Stimulated activated CD8-positive, alpha-beta memory T cell treated with anti-CD3 and anti-CD28 coated beads, Interleukin-7, amount 100 ng/mL, for 1 hour (primary cell): ENCODE measurements at places on chromosomes 2 and 18.

DNA sequence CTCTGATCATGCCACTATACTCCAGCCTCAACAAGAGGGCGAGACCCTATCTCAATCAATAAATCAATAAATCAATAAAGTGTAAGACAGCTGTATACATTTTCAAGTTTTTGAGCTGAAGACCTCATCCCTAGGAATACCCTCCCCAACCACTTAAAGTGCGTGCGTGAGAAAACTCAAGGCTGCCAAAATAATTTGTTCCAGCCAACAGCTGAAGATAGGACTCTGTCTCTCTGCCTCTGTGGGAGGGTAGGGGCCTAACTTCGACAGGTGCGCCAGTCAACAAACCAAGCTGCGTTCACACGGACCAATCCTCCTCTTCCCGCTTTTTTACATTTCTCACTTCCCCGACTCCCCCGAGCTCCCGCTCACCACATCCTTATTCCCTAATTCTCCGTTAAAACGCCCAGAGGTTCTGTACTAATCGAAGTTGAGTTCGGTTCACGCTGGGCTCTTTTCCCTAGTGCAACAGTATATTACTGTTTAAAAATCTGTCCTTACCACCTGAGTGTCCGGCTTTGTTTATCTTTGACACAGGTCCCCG is 618 bp downstream of the POLR2D start:
- DNase-seq = no peak

DNA sequence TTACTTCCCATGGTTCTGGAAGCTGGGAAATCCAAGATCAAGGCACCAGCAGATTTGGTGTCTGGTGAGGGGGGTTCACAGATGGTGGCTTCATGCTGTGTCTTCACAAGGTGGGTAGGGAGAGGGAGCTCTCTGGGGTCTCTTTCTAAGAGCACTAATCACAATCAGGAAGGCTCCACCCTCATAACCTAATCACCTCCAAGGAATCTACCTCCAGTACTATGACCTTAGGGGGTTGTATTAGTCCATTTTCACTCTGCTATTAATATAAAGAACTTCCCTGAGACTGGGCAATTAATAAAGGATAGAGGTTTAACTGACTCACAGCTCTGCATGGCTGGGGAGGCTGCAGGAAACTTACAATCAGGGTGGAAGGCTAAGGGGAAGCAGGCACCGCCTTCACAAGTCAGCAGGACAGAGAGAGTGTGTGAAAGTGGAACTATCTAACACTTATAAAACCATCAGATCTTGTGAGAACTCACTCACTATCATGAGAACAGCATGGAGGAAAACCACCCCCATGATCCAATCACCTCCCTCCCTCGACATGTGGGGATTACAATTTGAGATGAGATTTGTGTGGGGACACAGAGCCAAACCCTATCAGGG is 17.6 kb downstream of the TBC1D8 start:
- no peak for DNase-seq

GRCh38 chr2:10028988-10029874 is 14.1 kb upstream of the KLF11 start:
- no peak for DNase-seq

DNA sequence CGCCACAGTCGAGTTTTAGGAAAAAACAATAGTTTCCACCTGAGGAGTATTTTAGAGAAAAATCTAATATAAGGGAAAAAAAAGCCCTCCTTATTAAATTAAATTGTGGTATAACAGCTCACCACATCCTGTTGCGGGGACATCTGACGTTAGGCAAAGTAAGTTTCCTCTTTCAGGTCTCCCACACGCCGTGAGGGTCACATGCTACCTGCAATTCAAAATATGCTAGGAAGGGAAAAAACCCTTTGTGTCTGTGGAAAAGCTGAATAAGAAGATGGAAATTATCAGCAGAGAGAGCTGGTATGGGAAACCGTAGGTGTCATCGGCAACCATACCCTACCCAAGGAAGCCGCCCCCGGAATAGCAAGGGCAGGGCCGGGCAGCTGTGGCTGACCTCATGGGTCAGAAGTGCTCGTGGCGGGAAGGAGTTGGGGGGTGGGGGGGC is 128.0 kb downstream of the NFATC1 start:
- peak; percentile 50 for DNase-seq

GRCh38 chr2:121043827-121044222 is 241.2 kb downstream of the TFCP2L1 start:
- no peak for DNase-seq

- no peak for DNase-seq
Measured at GRCh38 chr2:45178359-45178758, 169.1 kb upstream of the SIX2 start.

DNA sequence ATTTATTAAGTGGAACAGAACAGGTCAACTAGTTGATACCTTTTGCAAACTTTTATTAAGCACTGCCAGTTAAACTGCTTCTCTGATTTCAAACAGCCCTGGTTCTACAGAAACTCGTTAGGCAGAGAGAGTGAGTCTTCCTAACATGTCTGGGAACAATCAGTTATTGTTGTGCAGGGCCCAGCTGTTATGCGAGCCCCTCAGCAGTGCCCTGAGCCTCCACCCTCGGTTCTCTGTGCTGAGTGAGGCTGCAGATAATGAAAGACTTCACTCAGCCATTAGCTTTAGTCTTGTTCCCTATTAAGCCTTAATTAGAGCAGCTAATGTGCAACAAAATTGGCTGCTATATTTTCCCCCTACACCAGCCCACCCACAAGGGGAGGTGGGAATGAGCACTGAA is 39.6 kb downstream of the KCTD18 start:
- DNase-seq = no peak

GRCh38 chr2:222671259-222672067 is at the start of gene MOGAT1:
TSS of gene MOGAT1 (plus strand) at chr2:222671658. CDS start at chr2:222671786, 128 bp downstream.
- DNase-seq = no peak
